Iris pigment epithelial cell (primary cell): ENCODE measurements at places on chromosomes 7 and 10.

GRCh38 chr10:21747809-21748208 lies 213.8 kb downstream of the MLLT10 start:
- DNase-seq = no peak

DNA sequence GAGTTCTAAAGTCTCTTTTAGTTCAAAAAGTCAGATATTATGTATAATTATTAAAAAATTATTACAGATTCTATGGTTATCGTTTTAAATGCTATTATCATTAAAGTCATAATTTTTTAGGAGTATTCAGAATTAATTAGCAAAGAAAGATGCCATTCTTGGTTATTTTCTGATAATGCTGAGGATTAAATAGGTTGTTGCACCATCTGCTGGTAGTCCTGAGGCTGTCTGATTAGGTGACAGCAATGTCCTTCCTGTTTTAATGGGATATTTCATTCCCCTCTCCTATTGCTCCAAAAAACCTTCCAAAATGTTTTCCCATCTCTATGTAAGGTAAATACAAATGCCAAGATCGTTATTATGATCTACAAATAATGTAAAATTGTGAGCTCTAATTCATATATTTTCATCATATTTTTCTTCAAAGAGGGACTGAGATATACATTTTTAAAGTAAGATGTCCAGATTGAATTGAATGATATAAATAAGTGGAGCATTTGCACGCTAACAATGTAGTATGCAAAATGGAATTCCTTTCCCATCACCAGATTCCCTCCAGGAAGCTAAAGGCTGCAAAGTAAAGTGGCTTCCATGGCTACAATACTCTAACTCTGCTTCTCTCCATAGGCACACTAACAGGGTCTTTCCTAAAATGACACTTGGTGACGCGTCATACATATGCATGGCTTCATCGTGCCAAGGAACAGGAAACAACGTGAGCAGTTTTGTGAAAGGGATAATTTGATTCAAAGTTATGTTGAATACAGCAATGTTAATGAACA lies 58.8 kb upstream of the AKR1E2 start:
- peak; percentile 62 for DNase-seq

- peak; percentile 96 for DNase-seq
These were observed 297.1 kb upstream of the NFE2L3 start for GRCh38 chr7:25854608-25855497.

GRCh38 chr10:72483471-72483870 lies 128.8 kb upstream of the DNAJB12 start:
- DNase-seq = peak; percentile 19

- no peak for DNase-seq
These were observed 167.8 kb upstream of the AUTS2 start for GRCh38 chr7:69430384-69431021.

DNA sequence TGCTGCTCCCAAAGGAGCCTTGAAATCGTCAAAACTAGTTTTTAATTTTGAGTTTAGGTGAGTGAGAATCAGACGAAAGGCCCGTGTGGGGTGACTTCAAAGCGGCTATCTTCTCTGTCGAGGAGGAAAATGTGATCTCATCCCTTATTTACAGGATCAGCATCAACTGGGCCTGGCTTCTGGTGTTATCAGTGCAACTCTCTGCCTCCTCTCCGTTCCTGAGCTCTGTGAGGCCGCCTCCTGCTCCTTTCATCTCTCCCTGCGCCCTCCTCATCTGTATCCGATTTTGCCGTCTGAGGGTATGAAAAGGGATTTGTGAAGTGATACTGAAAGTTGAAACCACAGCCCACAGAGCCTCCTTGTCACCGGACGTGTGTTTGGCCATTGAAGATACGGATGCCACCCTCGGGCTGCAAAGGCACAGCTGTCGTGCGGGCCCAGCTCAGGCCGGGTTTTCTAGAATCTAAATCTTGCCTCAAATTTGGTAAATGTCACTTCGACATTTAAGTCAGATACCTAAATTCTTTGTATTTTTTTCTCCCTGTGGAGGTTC lies 408.7 kb upstream of the ADARB2 start:
- no peak for DNase-seq

DNA sequence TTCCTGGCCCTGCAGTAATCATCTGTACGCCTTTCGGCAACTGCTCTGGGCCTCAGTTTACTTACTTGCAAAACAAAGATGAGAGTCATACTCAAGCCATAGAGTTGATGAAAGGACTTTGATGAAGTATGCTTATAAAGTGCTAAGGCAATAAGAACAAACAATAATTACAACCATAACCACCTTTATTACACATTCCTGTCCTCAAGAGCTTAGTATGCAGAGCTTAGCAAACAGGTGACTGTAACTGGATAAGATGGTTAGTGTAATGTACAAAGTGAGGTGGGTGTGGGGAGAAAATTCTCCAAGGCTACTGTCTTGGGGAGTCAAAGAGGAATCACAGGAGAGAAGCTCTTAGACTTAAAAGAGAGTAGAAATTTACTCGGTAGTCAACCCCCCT lies 117.0 kb upstream of the AFAP1L2 start:
- DNase-seq = no peak

DNA sequence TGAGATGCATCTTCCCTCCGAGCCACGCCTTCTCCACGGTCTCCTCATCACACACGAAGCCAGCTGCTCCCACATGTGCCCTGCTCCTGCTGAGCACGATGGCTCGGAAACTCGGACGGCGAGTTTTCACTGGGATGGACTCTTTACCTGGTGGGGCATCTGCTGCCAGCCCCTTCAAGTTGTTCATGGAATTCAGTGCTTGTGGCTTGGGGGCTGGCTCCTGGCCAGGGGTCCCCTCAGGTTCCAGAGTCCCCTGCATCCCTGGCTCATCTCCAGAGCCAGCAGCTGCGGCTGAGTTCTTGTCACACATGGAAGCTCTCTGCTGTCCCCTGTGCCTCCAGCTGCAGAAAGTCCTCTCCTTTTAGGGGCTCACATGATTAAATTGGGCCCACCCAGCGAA lies 654.0 kb downstream of the SDK1 start:
- no peak for DNase-seq

DNA sequence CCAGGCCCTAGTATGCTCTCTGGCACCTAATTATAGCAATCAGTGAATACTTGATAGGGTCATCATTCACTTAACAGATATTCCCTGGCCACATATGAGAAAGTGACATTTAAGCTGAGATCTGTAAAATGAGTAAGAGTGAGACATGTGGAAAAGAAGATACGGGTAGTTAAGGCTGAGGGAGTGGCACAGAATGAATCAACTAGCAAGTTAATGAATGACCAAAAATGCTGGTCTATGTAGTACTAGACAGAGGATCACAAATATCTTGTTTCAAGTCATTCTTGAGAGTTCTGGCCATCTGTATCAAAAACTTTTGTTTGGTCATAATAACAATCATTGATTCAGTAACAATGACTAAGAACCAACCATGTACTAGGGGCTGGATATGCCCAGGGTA lies 954.9 kb downstream of the CNTNAP2 start:
- DNase-seq = no peak

DNA sequence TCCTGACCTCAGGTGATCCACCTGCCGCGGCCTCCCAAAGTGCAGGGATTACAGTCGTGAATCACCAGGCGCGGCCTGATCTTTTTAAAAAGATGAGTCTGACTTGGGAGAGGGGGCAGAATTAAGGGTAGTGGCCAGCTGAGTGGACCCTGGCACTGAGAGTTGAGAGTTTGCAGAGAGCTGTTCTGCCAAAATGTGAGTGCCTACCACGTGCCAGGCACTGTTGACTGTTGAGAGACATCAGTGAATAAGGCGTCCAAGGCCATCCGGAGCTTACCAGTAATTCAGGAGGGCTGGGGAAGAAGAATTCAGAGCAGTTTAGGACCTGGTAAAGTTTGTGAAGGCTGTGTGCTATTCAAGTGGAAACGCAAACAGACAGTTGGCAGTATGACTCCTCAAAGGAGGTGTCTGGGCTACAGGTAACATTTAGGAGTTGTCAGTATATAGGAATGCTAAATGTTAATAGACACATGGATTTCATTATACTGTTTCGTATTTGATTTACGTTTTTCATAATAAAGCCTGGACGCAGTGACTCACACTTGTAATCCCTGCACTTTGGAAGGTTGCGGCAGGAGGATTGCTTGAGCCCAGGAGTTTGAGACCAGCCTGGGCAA lies 1.5 kb downstream of the NIPSNAP2 start:
- peak; percentile 73 for DNase-seq

- DNase-seq = no peak
These were observed 17.4 kb downstream of the PLEKHA1 start for GRCh38 chr10:122391875-122392274.

GRCh38 chr7:115940460-115941060 lies 90.0 kb downstream of the TFEC start:
- no peak for DNase-seq

DNA sequence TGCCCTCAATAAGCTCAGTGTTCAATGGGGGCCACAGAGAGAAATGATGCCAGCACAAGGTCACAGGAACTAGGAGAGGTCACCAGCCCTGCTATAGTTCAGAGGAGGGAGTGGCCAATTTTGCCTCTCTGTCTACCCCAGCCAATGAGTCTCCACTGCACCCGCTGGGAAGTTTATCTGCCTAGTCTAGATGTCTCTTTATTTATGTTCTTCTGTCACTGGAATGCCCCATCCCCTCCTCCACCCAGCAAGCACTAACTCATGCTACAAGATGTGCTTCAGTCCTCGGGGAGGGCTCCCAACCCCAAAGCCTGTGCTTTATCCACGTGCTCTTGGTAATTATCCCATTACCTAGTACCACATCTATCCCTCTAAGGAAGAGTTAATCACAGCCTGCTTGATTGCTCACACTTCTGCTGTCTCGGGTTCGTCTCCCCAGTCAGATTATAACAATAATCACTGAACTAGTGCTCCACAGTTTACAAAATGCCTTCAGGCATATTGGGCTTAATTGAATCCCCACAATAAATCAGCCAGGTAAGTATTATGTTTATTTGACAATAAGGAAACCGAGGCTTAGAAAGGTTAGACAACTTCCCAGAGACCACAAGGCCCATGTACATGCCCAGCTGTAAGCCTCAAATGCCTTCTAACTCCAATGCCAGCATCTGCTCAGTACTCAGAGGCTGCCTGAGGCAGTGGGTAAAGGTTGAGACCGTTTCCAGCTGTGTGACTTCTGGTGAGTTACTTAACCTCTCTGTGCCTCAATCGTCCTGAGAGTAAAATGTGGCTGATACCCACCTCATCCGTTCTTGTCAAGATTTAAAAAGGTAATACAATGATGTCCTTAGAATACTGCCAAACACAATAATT lies 3.9 kb downstream of the HIP1 start:
- DNase-seq = peak; percentile 95

DNA sequence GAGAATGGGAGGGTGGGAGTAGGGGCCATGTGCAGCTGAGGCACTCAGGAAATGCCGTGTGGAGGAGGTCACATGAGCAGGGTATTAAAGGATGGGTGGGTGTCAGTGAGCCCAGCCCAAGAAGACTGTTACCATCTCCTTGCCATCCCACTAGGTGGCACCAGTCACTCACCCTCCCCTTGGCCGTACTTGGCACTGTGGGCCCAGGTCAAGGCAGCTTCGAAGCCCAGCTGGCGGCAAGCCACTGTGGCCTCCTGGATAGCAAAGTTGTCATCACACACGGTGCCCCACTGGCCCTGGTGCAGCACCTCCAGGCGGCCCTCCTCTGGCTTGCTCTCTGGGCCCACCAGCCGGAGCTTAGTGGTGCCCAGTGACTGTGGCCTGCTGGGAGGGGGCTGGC lies 5.4 kb downstream of the LOXL4 start:
- DNase-seq = peak; percentile 39

- DNase-seq = no peak
These were observed 174.9 kb downstream of the ARHGAP12 start for GRCh38 chr10:31753681-31754080.

- DNase-seq = no peak
These were observed 69.2 kb upstream of the EFCAB10 start for GRCh38 chr7:105650382-105650970.

DNA sequence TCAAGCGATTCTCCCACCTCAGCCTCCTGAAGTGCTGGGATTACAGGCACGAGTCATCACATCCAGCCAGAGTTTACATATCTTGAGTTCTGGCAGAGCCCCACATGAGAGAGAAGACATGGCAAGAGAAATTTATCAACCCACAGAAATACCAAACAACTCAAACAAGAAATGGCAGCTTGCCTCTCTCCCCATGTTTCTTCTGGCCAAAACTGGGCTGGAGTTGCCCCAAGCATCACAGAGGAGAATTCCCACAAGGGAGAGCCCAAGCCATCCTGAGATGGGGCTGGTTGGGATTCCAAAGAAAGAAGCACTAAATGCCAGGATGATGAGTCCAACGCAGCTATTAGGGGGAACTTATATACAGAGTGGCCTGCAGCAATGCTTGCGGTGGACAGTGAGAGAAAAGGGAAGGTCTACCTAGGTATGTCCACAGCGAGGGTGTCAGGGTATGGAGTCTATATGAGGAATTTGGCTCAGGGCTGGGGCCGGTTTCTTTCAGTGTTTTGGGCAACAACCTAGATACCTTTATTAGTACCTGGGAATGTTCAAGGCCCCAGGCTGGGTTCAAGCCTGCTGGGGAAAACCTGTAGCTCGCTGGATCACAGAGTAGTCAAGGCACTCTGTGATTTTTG lies 14.5 kb upstream of the PAX4 start:
- DNase-seq = peak; percentile 36

DNA sequence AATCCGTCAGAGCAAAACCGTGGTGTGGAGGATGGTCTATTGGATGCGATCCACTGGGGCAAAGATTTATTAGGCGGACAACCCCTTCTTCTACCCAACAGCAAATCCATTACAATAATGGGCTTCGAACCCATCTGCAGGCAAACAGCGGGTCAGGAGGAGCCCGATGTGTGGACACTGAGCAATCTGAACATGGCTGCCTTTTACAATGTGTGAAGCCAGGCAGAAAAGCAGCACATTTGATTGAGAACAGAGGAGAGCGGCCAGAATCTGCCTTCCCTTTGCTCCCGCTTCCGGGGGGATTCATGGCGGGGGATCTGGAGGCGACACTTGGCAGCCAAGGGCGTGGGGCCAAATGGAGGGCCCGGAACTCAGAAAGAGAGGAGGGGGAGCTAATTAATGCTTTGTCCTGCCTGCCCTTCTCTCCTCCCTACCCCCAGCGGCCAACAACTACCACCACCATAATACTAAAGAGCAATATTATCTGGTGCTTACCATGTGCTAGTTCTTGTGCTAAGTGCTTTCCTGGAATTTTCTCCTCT lies 133.0 kb downstream of the EMX2 start:
- DNase-seq = no peak

DNA sequence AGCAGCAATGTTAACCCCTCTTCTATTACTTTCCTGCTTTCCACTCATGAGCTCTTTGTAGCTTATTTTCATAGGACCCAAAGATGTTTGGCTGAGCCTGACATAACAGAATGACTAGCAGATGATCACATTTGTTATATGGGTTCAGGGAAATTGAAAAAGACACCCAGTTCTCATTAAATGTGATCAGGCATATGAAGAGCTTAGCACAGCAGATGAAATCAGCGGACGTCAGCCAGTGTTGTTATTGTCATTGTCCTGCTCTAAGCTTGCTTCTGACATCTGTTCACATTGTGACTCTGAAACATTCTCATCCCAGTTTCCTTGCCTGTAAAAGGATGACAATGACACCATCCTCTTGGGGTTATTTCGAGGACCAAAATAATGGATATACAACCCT lies 43.5 kb downstream of the FAM241B start:
- DNase-seq = no peak
